Bone marrow (tissue), 2 donors: ENCODE measurements at places on chromosomes 11 and 22.

DNA sequence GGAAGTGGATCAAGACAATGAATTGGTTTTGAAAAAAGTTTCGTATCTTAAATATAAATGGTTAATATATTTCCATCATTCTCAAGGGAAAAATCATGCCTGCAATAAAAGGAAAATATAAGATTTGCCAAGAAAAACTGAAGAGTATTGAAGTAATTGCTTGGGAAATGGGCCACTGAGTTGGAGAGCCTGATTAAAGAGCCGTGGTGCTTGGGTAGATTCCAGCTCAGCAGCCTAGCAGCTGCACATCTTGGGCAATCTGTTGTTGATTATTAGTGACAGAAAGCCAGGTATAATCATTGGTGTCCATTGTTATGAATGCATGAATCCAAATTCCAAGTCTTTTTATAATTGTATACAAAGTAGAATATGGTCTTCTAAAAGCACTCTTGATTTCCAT is 800.9 kb upstream of the CHORDC1 start:
- DNase-seq = no peak

DNA sequence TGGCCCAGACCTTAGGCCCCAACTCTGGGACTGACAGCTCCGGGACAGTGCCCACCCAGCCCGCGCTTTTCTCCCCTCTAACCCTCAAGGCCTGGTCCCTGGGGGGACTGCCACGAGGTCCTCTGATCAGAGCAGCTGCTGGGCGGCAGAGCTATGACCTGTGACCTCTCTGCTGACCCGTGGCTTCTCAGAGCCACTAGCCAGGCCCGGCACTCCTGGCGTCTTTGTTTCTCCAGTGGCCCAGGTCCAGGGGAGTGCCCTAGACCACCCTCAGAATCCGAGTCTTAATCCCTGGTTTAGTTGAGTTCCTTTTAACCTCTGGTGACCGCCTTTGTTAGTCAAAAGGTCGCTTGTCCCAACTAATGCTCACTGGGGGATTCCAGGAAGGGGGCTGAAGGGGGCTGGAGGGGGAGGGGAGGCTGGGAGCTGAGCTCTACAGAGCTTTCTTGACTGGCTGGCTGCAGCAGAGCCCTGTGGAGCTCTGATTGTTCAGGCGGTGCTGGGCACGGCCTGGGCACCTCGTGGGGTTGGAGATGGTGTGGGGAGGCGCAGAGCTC is 1.2 kb downstream of the FBLN1 start:
- DNase-seq = no peak

DNA sequence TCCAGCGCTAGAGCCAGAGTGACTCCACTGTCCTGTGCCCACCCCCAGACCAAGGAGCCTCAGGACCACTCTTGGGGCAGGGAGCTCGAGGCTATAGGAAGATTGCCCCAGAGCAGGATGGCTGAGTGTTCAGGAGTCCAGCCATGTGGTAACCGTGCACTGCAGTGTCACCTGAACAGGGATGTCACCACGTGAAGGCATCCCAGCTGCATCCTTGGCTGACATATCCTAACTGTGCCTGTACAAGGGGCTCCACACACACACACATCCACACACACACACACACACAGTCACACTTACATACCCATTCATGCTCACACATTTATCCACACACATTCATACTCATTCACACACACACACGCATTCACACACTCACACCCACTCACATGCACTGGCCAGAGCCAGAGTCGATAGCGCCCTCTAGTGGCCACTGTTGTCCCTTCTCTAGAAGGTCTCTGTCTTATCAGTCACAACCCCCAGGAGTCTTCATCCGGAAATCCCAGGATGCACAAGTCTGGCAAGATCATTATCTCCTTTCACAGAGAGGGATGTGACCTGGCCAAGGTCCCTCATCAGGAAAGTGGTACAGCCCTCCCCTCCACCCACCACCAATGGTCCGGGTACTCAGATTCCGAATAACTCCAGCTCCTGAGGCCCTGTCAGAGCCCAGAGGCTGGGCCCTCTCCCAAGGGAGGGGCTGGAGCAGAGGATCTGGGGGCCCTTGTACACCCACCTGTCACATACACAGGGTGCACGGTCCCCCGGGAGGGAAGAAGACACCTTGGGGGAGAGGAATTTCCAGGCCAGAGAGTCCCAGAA is 55.1 kb downstream of the IGLL5 start:
- DNase-seq = peak; percentile 66

GRCh38 chr11:126420698-126421256 is 65.3 kb downstream of the ST3GAL4 start:
- DNase-seq = no peak

DNA sequence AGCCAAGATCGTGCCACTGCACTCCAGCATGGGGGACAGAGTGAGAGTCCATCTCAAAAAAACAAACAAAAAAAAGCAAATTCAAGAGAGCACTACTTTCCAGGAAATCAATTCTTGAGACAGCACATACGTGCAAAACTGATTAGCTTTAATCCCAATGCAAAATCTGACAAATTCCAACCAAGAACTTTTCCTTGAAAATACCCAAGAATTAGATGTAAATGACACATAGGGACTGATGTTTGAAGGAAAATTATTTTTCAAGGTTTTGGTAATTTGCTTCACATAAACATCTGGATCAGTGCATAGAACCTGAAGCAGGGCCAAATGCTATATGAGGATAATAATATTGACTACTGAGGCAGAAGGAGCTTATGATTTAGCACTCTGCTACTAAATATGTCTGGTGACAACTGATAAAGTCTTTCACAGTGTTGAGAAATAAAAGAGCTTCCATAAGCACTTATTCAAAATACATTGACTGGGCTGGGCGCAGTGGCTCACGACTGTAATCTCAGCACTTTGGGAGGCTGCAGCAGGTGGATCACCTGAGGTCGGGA is 8.8 kb downstream of the MAJIN start:
- no peak for DNase-seq

DNA sequence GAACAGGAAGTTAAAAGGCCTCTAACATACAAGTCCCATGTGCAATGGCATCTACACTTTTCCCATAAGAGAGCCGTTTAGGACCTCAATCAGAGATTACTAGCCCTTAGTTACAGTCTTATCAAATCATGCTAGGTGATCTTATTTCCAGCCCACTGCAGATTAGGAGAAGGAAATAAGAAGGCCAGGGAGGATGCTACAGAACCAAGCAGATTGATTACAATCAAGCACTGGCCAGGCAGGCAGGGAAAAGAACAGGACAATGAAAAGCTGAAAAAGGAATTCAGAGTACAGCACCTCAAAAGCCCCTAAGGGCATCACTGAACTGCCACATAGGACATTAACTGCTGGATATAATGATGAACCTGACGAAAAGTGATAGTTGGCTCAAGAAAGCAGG is 73.0 kb downstream of the CLPB start:
- no peak for DNase-seq

- no peak for DNase-seq
These were observed 116.1 kb downstream of the ATXN10 start for GRCh38 chr22:45787759-45788158.

GRCh38 chr11:131418189-131418588 is 47.8 kb downstream of the NTM start:
- no peak for DNase-seq

- no peak for DNase-seq
These were observed 67.5 kb downstream of the MED15 start for GRCh38 chr22:20574920-20575353.

DNA sequence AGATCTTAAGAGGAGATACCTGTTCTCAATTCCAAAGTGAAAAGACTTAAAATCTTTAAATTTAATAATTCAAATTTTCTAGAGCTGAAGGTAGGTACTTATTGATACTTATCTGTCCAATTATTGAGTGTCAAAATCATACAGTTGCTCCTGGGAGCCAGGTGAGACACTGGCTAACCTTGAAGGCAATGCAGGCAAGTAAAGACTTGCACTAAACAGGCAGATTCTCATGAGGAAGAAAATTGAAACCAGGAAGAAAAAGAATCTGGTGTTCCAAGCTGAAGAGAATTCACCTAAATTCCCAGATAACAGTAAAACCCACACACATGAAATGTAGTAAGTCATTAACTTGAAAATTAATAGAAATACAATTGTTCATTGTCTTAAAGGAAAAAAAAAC is 30.3 kb downstream of the VSIG10L2 start:
- DNase-seq = no peak

DNA sequence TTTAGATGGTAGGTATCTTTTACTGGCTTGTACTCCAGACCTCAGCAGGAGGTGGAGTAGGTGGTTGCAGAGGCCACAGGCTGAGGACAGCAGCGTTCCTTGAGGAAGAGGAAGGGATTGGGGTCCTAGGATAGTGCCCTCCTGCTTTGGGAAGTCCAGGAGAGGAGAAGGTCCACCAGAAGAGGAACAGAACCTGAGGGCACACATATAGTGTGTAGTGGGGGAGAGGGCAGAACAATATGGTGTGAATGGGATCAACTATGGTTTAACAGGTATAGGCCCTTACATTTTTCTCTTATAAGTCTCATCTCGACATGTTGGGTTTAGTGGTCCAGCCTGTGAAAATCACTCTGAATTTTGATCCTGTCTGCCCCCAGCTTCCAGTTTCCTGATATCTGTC is 229.1 kb upstream of the ZBED5 start:
- DNase-seq = no peak

DNA sequence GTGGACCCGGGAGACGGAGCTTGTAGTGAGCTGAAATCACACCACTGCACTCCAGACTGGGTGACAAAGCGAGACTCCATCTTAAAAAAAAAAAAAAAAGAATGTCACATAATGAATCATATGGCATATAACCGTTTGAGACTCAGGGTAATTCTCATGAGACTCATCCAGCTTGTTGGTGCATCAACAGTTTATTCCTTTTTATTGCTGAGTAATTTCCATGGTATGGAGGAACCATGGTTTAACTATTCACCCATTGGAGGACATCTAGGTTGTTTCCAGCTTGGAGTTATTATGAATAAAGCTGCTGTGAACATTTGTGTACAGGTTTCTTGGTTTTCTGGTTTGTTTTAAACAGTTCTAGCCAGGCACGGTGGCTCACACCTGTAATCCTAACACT is 25.3 kb downstream of the PPARA start:
- no peak for DNase-seq

DNA sequence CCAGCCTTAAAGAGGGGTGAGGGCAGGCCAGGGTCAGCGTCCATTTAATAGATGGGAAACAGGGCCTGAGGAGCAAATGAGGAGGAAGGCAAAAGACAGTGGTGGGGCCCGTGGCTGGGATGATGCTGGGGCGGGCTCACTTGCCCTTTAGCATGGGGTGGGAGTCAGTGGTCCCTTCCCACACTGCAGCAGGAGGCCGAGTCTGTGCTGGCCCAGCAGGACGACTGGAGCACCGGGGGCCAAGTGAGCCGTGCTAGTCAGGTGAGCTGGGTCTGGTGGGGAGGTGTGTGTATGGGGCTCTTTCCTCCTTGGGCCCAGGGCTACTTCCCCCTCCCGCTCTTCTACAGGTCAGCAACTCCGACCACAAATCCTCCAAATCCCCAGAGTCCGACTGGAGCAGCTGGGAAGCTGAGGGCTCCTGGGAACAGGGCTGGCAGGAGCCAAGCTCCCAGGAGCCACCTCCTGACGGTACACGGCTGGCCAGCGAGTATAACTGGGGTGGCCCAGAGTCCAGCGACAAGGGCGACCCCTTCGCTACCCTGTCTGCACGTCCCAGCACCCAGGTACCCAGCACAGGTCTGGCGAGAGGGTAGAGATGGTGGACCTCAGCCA is 12.8 kb downstream of the SCYL1 start:
- no peak for DNase-seq

- DNase-seq = no peak
These were observed 16.4 kb downstream of the SMARCB1 start for GRCh38 chr22:23803001-23803819.

- no peak for DNase-seq
These were observed 85.0 kb downstream of the CHST1 start for GRCh38 chr11:45580399-45580798.

DNA sequence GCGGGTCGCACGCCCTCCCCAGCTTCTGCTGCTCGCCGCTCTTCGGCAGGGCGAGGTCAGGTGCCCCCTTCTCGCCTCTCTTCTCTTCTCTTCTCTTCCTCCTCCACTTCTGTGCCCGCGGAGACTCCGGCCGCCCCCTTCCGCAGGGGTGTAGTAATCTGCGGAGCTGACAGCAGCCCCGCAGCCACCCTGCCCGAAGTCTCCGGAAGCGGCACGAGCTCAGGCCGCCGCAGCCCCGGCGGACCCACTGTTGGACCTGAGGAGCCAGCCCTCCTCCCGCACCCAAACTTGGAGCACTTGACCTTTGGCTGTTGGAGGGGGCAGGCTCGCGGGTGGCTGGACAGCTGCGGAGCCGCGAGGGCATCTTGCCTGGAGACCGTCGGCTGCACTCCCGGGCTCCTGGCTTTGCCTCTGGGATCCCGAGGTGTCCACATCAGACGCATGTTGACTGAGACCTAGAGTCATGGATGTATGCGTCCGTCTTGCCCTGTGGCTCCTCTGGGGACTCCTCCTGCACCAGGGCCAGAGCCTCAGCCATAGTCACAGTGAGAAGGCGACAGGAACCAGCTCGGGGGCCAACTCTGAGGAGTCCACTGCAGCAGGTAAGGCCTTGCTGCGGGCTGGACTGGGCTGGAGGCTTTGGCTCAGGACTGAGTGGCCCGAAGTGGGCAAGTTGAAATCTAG is 486 bp downstream of the STIM1 start:
- DNase-seq = peak; percentile 41

DNA sequence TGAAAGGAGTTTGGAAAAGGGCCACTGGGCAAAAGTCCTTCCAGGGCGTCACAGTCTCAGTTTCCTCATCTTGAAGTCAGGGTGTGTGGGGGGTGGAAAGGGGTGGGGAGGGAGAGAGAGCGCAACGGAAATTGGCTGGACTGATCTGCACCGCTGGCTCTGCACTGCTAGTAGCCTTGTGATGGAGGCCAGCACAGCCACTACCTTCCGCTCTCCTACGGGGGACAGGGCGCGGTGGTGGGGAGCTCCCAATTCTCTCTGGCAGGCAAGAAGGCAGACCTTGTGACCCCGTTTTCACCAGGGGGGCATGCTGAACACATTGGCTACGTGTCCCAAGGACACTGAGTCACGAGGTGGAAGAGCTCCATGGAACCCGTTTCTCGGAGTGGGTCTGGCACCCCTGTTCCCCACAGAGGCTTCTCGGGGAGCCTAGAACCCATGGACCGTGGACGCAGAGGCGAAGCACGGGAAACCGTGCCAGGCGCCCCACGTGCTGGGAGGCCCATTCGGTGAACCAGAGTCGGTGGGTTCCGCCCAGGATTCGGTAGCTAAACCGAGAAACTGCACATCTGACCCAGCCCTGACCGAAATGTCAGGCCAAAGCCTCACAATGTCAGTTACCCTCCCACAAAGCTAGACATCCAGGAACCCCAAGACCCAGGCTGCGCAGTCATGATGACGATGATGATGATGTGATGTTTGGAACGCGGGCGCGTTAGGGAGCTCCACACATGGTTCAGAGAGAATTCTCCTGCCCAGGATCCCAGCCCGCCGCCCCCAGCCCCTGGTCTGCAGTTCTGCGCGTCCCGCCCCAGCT is 28.3 kb upstream of the WNT11 start:
- DNase-seq = peak; percentile 83
